Stimulated activated CD4-positive, alpha-beta T cell treated with anti-CD3 and anti-CD28 coated beads, Interleukin-1b, Interleukin-23, amount 100 ng/mL, for 4 hours (primary cell): ENCODE measurements at places on chromosomes 2 and 18.
A peak's percentile ranks its signal among the peaks of the same experiment; 100 is the strongest.

DNA sequence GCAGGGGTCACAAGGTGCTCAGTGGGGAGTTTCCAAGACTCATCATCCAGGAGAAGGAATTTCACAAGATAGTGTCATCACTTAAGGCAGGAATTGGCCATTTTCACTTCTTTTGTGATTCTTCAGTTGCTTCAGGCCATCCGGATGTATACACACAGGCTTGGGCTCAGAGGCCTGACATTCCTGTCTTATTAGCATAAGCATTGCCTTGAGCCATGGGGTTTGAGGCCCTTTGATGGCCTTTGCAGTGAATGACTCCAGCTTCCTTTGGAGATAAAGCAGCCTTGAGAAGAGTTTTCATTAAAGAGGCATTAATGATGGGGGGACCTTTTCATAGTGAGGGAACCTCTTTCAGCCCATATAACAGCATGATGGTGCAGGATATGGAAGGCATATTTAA lies 366.0 kb upstream of the CNTNAP5 start:
- no peak for DNase-seq

DNA sequence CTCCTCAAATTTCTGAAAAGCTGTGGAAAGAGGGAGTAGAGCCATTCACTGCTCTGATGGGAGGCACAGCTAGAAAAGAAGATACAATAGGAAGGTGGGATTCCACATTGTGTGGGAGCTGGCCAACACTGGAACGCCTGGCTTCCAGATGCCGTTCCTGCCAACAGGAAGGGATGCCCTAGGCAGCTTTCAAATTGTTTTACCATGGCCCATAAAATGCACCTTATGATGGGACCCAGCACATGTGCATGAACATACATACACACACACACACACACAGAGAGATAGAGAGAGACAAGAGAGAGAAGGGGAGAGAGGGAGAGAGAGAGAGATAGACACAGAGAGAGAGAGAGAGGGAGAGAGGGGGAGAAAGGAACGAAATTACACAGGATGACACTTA lies 86.1 kb upstream of the BZW1 start:
- no peak for DNase-seq

- DNase-seq = no peak
These were observed 89.9 kb upstream of the CDCA7 start for GRCh38 chr2:173264603-173265366.

DNA sequence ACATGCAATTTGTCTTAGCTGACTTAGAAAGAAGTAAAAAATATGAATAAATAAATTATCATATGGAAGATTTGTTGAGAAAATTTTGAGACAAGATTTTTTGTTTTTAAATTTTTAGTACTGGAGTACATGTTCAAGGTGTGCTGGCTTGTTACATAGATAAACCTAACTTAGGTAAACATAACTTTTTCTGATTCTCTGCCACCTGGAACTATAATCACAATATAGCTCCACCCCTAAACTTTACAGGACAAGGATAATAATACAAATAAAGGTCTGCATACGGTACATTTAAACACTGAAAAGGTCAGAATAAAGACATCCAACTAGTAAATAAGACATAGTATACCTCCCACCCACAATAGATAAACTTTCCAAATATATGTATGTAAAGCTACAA lies 330.5 kb downstream of the LRRTM4 start:
- DNase-seq = no peak

GRCh38 chr2:196170213-196170605 lies 1.2 kb downstream of the STK17B start:
- no peak for DNase-seq

DNA sequence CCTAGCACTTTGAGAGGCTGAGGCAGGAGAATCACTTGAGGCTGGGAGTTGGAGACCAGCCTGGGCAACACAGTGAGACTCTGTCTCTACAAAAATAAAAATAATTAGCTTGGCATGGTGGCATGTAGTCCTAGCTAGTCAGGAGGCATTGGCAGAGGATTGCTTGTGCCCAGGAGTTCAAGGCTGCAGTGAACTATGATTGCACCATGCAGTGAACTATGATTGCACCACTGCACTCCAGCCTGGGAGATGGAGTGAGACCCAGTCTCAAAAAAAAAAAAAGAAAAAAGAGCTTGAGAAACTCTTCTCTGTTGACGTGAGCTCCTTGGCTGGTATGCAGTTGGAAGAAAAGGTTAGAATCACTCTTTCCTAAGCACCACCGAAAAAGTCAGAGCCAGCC lies 125.1 kb upstream of the TNP1 start:
- DNase-seq = no peak

DNA sequence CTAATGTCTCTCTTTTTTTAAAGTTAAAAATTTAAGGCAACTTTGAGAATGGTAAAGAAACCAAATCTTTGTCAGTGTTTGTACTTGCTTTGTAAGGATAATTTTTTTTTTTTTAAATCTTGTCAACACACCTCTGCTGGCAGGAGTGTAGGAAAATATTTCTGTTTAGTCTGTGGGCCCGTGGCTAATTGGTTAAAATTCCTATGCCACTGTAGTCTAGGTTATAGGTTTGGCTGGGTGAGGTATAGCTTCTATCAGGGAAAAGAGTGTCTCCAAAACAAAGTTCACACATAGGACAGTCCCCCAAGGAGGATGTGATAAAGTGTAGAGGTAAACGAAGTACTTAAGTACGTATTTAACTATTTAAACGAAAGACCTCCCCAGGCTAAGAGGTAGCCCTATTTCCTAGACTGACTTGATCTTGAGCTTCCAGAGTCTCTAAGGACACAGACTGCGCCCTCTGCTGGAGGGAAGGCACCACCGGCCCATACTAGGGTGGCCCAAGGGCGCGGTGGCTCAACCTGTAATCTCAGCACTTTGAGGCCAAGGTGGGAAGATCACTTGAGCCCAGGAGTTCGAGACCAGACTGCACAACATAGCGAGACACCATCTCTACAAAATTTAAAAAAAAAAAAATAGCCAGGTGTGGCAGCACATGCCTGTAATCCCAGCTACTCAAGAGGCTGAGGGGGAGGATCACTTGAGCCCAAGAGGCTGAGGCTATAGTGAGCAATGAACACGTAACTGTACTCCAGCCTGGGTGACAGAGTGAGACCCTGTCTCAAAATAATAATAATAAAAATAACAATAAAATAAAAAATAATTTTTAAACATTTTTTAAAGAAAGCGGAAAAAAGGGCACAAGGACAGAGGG lies 8.9 kb downstream of the TEX44 start:
- DNase-seq = peak; percentile 77

DNA sequence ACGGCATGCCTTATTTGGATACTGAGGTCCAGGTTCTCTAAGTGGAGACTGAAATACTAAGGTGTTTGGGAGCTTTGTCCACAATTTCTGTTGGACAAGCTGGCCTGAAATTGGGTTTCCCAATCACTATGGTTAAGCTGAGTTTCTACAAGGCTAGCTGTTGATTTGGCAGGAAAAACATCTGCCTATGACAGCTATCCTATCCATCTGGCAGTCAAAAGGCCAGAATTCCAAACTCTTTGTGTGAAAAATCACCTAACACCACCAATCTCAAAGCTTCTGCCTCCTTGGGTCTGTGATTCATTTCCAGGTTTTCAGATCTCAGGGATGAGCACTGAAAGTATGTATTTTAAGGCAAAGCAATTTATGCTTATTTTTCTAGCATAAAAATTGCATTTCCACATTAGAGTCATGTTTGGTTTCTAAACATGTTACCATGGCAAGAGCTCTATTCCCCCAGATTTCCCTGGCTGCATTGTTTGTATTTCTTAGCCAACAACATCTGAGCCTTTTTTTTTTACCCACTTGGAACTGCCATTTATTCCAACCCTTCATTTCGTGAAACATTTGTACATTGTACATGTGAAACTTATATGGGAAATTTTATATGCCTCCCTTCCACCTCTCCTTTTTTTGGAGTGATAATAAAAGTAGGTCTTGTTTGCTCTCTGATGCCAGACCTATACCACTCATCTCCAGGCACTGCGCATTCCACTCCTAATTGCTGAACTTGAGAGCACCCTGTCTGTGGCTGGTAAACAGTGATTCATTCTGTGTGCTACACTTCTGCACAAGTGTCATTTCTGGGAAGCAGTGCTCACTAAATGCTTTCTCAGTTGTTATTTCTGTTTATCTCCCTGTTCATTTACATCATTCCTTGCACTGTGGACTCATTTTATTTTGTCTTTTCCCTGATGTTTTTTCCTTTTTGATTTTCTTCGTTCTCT lies 15.9 kb upstream of the CCDC85A start:
- no peak for DNase-seq

GRCh38 chr2:72033636-72034035 lies 114.0 kb downstream of the CYP26B1 start:
- DNase-seq = no peak

- DNase-seq = no peak
These were observed 238.4 kb upstream of the CXCR4 start for GRCh38 chr2:136356125-136357006.

DNA sequence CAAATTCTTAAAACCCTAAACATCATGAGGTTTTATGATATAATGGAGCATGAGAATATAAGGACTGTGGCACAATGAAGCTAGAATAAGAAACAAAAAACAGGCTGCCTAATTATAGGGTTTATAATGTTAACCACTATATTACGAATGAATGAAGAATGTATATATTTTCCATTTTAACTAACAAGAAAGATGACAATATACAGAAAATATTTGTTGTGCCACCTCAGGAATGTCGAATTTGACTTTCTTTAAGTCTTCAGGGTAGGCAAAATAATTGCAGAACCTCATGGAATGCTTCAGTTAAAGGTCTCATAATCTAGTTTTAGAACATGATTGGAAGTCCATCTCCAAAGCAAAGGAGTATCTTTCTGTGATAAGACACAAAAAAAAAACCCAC lies 282.9 kb upstream of the SLC8A1 start:
- DNase-seq = no peak

- DNase-seq = no peak
These were observed 42.3 kb upstream of the MYO1B start for GRCh38 chr2:191202881-191203397.

DNA sequence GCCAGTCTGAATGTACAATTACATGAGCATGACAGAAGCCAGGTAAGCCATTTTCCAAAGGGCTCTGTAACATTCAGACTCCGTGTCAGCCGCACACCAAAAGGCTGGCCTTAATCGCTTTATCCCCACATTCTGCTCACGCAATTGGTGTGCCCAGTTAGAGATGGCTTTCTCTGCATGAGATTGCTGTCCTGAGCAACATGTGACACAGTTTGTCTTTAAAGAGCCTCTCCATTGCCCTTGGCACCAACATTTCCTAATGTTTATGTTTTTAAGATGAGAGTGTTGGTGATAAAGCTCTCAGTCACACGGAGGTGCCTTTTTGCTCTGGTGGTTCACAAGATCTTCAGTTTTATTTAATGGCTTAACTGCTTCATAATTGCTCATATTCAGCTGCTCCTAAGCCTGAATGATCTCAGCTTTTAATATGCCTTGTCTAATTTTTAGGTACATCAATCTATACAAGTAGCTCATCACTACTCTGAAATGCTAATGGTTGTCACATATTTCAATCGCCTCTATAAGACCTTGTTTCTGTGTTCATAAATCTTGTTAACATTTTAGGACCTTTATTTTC lies 164.8 kb upstream of the ACVR2A start:
- no peak for DNase-seq

- DNase-seq = no peak
These were observed 10.6 kb downstream of the UBE2F start for GRCh38 chr2:237977380-237977779.

DNA sequence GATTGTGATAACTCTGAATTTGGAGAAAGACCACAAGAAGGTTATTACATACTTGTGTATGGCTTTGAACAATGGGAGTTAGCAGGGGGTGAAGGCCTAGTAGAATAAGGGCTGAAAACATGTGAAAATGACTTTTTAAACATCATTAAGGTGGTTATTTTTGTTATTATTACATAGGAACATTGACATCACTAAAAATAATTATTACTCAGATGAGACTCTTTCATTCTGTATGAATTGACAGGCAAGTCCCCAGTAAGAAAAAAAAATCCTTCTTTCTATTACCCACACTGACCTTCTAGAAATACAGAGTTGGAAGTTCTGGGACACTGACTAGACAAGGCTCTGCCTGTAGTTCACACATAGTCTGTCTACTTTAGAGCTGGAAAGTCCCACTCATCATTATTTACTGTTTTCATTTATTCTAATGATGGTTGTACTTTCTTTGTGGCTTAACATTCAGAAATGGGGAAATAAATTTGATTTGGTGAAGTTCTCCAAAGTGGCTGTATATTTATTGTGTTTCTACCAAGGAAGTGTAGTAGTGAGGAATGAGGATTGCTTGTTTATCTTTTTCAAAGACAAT lies 219.6 kb upstream of the EPAS1 start:
- no peak for DNase-seq

- no peak for DNase-seq
These were observed 21.7 kb downstream of the CHST10 start for GRCh38 chr2:100395532-100396350.

DNA sequence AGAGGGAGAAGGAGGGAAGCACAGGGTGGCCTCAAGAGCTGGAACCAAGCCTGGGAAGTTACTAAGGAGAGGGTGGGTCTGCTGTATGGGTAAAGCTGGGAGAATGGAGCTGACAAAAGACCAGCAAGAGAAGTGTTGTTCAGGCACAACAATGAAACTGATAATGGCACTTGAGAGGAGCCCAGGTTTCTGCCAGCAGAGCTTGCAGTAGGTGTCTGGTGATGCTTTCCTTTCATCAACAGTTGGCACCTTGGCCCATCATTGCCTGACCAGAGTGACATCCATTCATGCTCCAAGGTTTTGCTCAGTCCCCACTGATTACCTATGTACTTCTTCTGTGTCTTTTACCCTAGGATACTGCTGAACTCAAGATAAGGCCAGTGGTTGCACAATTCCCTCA lies 92.9 kb upstream of the CXCR4 start:
- no peak for DNase-seq

GRCh38 chr2:109124982-109125592 lies 3.9 kb upstream of the SH3RF3 start:
- no peak for DNase-seq

- DNase-seq = no peak
These were observed 202.4 kb downstream of the EXOC6B start for GRCh38 chr2:72623481-72623880.

GRCh38 chr2:206031162-206031784 lies 54.7 kb downstream of the INO80D start:
- DNase-seq = no peak

- no peak for DNase-seq
These were observed 74.7 kb upstream of the MGAT4A start for GRCh38 chr2:98805412-98806171.

DNA sequence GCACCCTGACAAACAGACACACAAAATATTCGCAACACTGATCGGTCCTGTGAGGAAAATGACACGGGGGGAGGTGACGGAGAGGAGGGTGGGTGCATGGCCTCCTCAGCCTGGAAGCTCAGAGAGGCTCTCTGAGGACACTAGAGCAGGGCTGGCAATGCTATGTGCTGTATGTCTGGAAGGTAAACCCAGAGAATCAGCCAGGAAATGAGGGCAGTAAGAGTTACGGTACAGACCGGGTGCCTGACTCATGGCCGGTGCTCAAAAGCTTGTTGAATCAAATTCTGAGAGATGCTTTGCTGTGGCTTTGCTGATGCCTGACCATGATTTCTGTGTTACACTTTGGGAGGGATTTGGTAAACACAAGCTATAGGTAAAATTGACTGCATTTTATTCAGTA lies 81.9 kb downstream of the CCDC93 start:
- DNase-seq = no peak

GRCh38 chr18:3615374-3615985 lies 165.5 kb downstream of the TGIF1 start:
- no peak for DNase-seq
